ENCODE measurements at places on chromosomes 2 and 18.

GRCh38 chr18:21463718-21464117 is 136.8 kb downstream of the ESCO1 start:
- no peak for DNase-seq

DNA sequence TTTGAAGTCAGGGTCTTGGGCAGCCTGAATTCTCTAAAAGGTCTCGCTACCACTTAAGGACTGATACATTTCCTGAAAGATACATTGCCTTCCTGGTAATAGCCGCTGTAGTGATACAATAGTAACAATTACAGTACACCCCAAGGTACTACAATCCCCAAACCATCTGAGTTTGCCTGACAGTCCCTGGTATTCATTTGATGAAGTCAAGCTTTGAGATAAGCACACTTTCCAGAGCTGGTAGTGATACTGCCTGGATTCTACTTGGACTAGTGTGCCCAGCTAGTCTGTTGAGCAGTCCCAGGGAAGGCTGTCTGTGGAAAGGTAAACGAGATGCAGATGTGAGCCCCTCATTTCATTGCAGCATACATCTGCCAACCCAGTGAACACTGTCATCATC is 24.4 kb upstream of the ITGB6 start:
- DNase-seq: no peak

DNA sequence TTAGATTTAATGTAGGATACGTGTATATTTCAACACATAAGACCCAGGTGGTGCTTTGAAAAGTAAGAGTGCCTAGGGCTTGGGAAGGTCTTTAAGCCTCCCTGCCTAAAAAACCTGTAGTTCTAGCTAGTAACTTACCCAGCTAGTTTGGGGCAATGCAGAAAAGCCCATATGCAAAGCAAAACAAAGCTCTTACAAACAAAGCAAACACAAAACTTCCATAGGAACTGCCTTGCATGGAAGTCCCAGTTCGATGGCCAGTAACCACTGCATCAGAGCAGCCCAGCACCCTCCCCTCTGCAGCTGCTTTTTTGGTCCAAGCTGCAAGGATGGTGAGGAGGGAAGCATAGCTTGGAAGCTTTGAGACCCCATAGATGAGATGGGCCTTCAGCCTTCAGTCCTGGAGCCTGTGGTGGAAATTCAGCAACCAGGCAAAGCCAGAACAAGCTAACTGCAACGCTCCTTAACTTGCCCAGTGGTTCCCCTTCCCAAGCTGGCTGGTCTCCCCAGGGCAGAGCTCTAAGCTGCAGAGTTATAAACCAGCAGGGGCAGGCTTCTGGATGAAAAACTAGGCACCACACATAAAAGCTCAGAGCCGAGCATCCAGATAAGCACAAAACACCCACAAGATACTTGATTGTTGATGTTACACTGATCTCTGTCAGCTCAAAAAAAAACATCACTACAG is 16.2 kb downstream of the C2orf76 start:
- DNase-seq: no peak

DNA sequence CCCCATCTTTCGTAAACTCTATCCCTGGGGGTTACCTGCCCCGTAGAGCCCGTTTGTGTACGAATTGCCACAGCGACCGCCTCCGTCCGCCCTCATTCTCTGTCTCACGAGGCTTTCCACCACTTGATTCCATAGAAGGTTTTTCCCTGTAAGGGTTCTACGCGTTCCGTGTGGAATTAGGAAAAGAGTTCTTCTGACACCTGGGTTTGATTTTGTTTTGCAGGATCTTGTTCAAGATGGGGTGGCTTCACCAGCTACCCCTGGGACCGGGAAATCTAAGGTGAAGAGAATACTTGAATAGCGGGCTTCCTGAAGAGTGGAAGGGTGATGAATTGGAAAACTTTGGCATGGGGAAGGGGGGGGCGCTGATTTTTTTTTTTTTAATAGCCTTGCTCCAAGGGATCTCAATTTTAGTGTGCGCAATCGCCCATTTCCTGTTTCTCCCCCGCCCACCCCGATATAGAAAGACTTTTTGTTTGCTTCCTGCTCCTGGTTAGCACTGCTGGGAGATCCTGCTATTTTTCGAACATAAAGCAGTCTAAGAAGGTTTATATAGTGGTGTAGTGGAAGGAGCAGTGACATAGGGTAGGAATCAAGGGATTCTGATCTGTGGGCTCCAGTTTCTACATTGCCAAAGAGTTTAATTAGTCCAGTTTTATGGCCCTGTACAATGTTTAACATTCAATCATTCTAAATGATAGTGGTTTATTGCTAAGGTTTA is 564 bp downstream of the GCC2 start:
- DNase-seq: no peak

DNA sequence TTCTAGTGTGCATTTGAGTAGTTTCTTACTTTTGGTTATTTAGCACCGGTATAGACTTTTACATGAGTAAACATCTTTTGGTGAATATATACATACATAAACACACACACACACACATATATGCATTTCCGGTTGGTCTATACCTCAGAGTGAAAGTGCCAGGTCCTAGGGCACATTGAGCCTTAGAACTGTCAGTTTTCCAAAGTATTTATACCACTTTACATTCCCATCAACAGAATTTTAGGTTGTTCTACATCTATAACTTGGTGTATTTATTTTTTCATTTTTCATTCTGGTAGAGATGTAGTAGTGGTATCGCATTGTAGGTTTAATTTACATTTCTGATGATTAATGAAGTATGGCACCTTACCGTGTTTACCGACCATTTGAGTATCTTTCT is 22.6 kb downstream of the MMADHC start:
- DNase-seq: no peak

GRCh38 chr2:121066526-121066925 is 218.5 kb downstream of the TFCP2L1 start:
- DNase-seq: no peak

GRCh38 chr2:10057231-10058107 is 14.1 kb downstream of the KLF11 start:
- no peak for DNase-seq

GRCh38 chr2:16034151-16034974 is 94.0 kb downstream of the MYCN start:
- DNase-seq: no peak

GRCh38 chr2:240584486-240585031 is 2.0 kb upstream of the CAPN10 start:
- no peak for DNase-seq

DNA sequence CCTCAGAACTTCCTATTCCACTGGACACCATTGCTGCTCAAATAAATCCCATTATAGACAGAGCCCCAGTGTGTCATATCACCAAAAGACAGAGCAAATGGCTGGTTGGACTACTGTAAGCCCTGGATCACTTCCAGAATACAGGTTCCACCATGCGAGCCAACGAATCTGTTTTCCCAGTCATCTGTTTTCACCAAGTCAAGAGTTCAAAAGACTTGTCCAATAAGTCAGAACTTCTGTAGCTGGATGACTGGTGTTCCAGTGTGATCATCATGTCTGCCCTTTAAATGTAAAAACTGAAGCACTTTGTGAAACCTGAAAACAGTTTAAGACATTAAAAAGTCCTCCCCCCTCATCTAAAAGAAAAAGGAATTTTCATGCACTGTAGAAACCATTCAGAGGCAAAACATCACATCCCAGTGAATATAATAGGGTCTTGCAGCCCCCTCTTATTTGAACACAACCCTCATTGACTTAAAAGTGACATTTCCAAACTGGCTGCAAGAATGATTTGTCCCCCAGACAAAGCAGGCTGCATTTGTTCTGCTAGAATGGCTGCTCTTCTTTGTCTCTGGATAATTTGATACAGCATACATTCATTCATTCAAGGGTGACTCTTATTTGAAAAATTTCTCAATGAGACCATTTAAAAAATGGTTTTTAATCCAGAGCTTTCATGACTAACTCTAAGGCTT is 64.6 kb upstream of the TANC1 start:
- DNase-seq: no peak

All from activated T-helper 1 cell treated with Interleukin-2 at 50 U/mL for 16 hours (primary cell).